Omental fat pad (tissue), 4 donors: ENCODE measurements at places on chromosomes 3 and 15. TPM values are rescaled to one million over a fixed set of nuclear protein-coding genes. Genes with fewer than 3 reads are reported as not detected.

- DNase-seq, result no peak
Measured at GRCh38 chr3:10888518-10889090, 72.6 kb downstream of the SLC6A11 start.

The ZIC1 gene
- not detected for total RNA-seq

DNA sequence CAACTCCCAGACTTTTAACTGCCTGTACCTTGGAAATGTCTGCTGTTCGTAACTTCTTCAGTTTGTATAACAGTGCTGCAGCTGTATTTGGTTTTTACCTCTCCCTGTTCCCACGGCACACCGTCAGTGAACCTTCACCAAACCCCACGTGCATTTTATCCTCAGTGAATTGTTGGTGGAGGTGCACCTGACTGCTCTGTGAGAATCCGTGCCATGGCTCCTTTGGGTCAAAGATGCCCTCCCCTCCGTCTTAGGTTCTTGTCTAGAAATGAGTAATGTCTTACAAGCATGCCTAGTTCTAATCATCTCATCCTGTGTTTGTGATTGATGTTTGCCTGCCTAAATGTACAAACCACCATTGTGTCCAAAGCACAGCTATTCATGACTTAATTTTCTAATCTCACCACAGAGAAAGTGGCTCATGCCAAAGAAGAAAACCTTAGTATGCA is 28.2 kb downstream of the TPM1 start:
- DNase-seq, result no peak

- DNase-seq, result peak; percentile 46
Measured at GRCh38 chr3:194487289-194488054, 670 bp upstream of the ATP13A3 start.

DNA sequence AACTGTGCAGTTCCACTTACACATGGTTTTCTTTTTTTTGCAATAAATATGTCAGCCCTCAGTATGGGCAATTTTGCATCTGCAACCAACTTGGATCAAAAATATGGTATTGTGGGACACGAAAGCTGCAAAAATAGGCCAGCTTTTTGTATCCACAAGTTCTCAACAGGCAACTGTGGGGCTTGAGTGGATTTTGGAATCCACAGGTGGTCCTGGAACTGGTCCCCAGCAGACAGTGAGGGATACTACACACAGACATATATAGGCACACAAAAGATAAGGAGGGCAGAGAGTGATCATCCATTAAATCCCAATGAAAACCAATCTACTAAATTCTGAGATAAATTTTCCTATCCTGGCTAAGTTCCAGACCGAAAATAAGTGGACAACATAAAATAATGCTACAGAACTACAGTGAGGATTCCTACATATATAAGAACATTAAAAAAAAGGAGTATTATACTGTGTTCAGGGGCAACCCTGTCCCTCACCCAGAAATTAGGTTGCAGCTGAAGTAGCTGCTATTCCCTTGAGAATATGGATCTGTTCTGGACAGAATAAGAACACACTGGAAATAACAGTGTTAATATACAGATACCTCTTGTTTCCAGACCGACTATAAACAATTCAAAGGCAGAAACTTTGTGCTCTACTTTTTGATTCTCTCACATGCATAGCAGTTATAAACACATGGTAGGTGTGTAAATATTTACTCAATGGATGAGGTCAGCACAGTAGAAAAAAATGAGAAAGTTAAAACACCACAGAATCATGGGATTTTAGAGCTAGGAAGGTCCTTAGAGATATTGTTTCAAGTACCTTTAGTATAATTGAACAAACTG is 25.4 kb downstream of the DENND4A start:
- no peak for DNase-seq

- no peak for DNase-seq
Measured at GRCh38 chr15:63573533-63573932, 23.7 kb upstream of the FBXL22 start.

The CRABP1 gene
- total RNA-seq, result not detected

The BAHD1 gene
- total RNA-seq, result 12.4 TPM
